Fibroblast of the aortic adventitia (primary cell): ENCODE measurements at places on chromosomes 2 and 18. TPM values are rescaled to one million over a fixed set of nuclear protein-coding genes. Genes with fewer than 3 reads are reported as not detected.

- DNase-seq, result no peak
Observed at GRCh38 chr2:37653805-37654378, 17.6 kb downstream of the CDC42EP3 start.

Gene B3GNT7
- 0.27 and 0.98 TPM in 2 replicates for total RNA-seq

Gene MCM6
- total RNA-seq, result 13.2 and 39.1 TPM in 2 replicates

GRCh38 chr2:233387225-233387624 is 32.9 kb downstream of the DGKD start:
- no peak for DNase-seq

Gene ST6GAL2
- total RNA-seq, result 0.09 and 0.16 TPM in 2 replicates
